ENCODE measurements at places on chromosomes 1 and 21. TPM values are rescaled to one million over a fixed set of nuclear protein-coding genes. Genes with fewer than 3 reads are reported as not detected.

DNA sequence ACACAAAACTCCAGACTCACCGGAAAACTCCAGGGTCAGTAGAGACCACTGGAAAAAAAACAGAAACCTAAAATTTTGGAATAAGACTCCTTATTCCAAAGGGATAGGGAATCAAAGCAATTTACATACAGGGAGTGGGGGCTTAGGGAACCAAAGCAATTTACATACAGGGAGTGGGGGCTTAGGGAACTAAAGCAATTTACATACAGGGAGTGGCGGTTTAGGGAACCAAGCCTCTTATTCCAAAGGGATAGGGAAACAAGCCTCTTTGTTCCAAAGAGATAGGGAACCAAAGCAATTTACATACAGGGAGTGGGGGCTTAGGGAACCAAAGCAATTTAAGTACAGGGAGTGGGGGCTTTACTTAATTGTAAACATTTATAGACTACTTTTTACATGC lies 28.4 kb upstream of the TTLL7 start:
- no peaks in the 10 kb centered on the region for H3K36me3 ChIP-seq
- H3K4me3 ChIP-seq = no peak overlapping the region
- H3K27me3 ChIP-seq = no peaks in the 10 kb centered on the region

DNA sequence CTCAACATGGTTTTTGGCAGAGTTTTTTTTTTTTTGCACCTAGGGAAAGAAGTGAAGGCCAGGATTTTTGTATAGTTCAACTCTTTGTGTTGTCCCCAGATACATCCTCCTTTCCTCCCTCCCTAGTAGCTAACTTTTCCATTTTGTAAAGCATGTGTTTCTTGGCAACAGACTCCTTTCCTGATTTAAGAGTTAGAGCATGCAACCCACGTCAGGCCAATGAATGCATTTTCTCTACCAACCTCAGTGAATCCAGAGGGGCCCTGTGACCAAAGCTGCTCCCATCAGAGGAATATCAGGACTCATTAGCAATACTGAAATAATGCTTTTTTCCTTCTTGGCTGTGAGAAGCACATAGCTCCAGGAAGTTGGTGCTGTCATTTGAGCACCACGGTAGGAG lies 287.2 kb downstream of the LMO4 start:
- no peaks in the 10 kb centered on the region for H3K4me1 ChIP-seq
- H3K27me3 ChIP-seq = no peaks in the 10 kb centered on the region
- H3K27ac ChIP-seq = no peak overlapping the region
- no peak overlapping the region for H3K4me3 ChIP-seq
- H3K36me3 ChIP-seq = no peaks in the 10 kb centered on the region

- peaks cover 2% of the 10 kb centered on the region for H3K36me3 ChIP-seq
- H3K27ac ChIP-seq = no peak overlapping the region
- H3K4me1 ChIP-seq = no peaks in the 10 kb centered on the region
- no peak overlapping the region for H3K4me3 ChIP-seq
Observed at GRCh38 chr1:226653311-226653921, 85.7 kb downstream of the ITPKB start.

DNA sequence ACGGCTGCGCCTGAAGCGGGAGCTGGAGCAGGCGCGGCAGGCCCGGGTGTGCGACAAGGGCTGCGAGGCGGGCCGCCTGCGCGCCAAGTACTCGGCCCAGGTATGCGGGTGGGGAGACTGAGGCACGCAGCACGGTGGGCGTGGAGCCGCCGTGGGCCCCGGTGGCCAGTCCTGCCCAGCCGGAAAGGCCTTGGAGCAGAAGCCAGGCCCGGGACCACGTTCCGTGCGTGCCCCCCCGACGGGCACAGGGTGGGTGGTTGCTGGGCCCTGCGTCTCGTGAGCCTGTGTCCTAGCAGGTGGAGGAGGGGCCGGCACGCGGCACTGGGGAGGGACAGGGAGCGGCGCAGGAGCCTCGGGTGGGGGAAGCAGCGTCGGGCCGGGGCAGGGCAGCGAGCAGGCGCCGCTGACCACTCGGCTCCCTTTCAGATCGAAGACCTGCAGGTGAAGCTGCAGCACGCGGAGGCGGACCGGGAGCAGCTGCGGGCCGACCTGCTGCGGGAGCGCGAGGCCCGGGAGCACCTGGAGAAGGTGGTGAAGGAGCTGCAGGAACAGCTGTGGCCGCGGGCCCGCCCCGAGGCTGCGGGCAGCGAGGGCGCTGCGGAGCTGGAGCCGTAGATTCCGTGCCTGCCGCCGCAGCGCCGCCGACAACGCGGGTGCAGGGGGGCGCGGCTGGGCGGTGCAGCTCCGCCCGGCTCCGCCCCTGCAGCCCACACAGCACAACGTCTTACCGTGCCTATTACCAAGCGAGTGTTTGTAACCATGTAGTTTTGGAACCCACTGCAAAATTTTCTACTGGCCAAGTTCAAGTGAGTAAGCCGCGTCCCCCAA lies 78.2 kb downstream of the SKI start:
- no peak overlapping the region for H3K4me3 ChIP-seq
- peaks cover 7% of the 10 kb centered on the region for H3K36me3 ChIP-seq
- DNase-seq = no peak
- no peaks in the 10 kb centered on the region for H3K27me3 ChIP-seq
- H3K27ac ChIP-seq = no peak overlapping the region
- peaks cover 12% of the 10 kb centered on the region for H3K4me1 ChIP-seq

GUCA2A gene
- total RNA-seq = not detected

GRCh38 chr1:9598316-9598700 lies 9.6 kb downstream of the TMEM201 start:
- no peak overlapping the region for H3K27ac ChIP-seq
- H3K27me3 ChIP-seq = no peaks in the 10 kb centered on the region
- H3K4me3 ChIP-seq = no peak overlapping the region

DNA sequence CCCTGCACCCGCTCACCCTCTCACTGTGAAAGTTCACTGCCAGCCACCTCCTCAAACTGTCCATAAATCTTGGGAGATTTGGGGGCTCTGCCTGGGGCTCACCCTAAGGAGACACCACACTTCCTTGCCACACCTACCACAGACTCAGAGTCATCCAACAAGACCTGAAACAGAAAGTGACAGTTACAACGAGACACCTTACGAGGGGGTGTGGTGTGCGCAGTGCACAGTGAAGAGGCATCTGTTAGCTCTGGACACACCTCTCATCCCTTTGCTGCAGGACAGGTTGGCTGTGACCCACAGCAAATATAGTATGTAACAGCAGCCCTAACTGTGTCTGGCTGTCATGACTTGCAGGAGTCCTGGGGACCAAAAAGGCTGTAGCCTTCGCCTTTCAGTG lies 190.2 kb downstream of the NR5A2 start:
- no peaks in the 10 kb centered on the region for H3K36me3 ChIP-seq
- H3K4me1 ChIP-seq = no peaks in the 10 kb centered on the region
- H3K27me3 ChIP-seq = no peaks in the 10 kb centered on the region
- no peak overlapping the region for H3K27ac ChIP-seq
- DNase-seq = no peak

- no peaks in the 10 kb centered on the region for H3K4me1 ChIP-seq
- no peaks in the 10 kb centered on the region for H3K27me3 ChIP-seq
- no peak overlapping the region for H3K4me3 ChIP-seq
- no peak overlapping the region for H3K27ac ChIP-seq
- DNase-seq = no peak
Observed at GRCh38 chr1:177915641-177916040, 54.2 kb downstream of the SEC16B start.

GRCh38 chr21:35323947-35324346 lies 274.8 kb upstream of the RUNX1 start:
- H3K4me3 ChIP-seq = no peak overlapping the region
- no peaks in the 10 kb centered on the region for H3K4me1 ChIP-seq
- H3K27me3 ChIP-seq = no peaks in the 10 kb centered on the region

Measured in kidney (tissue), 22 donors.